ENCODE measurements at places on chromosomes 16 and 17.

DNA sequence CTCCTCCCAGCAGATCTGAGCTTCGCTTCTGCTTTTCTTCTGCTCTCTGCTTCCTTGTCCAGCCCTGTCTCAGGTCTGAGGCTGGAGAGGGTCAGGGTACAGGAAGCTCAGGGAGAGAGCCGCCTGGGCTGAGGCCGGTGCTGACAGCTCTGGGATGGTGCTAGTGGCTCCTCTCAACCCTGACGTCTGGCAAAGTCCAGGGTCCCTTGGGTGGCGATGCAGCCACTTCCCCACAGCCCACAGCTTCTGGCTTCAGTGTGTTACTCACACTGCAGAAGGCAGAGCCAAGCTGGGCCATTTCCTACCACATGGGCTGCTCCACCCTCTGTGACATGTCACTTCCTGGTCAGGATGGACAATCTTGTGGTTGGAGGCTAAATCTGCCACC is at the start of gene CD300C:
TSS of gene CD300C (minus strand) at position 273 of the 388 bp plus-strand sequence. CDS start 333 bp downstream, outside the sequence.
- DNase-seq, result no peak

DNA sequence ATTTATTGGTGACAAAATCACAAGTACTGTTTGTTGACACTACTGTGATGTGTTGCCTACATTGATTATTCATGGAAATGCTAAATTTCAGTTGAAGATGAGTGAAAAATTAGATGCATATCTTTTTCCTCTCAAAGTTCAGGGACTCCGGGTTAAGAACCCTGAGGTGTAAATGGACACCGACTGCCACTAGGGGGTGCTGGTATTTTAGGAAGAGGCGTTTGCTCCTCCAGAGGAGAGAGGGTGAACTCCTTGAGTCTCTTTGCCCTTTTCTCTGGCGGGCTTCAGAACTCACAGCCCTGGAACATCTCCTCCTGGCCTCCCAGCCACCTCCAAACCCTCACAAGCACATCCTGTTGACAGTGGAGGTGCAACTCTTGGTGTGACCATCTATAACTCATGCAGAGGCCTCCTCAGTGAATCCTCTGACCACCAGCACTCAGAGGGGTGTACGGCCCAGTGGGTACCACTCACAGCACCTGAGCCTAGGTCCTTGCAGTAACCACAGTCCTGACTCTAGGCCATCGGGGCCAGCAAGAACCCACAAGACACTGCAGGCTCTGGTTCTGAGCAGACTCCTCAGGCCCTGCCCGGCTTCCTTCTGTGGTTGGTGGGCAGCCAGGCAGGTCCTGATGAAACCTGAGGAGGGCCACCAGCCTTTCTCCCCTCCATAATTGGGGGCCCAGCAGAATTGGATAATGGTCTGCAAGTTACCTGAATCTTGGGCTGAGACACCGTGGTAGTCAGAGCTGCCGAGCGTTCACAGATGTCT is 26.2 kb upstream of the PIK3R5 start:
- peak; percentile 7 for DNase-seq

- DNase-seq, result no peak
Observed at GRCh38 chr16:70720425-70721201, 34.8 kb upstream of the MTSS2 start.

DNA sequence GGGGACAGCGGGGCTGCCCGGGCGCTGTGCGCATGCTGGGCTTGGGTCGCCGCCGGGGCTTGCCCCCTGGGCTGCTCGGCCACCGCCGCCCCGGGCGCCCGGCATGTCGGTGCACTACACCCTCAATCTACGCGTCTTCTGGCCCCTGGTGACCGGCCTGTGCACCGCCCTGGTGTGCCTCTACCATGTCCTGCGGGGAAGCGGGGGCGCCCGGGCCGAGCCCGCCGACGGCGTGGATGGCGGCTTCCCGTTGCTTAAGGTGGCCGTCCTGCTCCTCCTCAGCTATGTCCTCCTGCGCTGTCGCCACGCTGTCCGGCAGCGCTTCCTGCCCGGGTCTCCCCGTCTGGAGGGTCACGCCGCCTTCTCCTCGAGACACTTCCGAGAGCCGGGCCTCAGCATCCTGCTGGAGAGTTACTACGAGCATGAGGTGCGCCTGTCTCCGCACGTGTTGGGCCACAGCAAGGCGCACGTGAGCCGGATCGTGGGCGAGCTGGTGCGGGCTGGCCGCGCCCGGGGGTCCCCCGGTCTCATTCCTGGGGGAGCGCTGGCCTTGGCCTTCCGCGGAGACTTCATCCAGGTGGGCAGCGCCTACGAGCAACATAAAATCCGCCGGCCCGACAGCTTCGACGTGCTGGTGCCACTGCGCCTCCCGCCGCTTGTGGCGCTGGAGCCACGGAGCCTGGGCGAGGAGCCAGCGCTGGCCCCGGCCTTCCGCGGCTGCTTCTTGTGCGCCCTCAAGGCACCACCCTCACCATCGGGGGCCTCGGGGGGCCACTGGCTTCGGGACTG is 789 bp downstream of the ITPRIPL2 start:
- no peak for DNase-seq

DNA sequence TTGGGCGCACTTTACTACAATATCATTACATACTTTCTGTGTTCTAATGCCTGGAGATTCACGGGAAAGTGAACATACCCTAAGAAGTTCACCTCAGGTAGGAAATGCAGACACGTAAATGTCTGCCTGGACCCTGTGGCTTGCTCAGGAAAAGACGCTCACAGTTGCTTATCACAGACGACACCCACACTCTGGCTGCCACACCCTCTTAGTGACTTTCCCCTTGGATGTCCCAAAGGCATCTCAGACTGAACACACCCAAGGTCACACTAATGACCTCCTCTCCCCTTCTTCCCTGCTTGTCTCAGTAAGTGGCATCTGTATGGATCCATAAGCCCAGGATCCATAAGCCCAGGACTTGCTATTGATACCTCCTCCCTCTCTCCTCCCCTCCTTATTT is 32.6 kb downstream of the CDRT15 start:
- DNase-seq, result no peak

GRCh38 chr17:70621566-70621965 is 452.2 kb downstream of the KCNJ2 start:
- DNase-seq, result no peak

DNA sequence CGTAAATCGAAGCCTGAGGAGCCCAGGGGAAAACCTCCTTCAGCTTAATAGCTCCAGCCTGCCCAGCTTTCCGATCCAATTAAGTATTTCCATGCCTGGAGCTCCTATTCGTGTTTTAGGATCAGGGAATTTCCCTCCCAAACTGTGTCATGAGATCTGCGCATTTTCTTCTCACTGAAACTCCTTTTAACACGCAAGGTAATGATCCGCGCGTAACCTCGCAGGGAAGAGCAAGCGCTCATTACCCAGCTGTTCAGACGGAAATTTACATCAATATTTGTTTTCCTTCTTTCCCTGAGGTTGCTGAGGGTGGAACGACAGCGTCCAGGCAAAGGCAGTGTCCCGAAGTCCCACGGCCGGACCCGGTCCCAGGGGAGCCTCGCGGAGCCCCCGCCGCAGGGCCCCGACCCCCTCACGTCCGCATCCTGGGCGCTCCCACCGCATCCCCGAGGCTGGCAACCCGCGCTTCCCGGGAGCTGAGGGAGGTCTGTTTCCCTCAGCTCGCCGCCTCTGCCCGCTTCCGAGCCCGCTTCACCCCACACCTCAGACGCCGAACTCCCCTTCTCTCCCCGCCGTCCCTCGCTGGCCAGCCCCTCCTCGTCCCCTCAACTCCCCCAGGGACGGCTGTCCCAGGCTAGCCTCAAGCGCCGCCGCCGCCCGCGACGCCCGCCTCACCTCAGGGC is 415 bp downstream of the ABCA5 start:
- DNase-seq, result no peak

- DNase-seq, result no peak
Observed at GRCh38 chr16:20111143-20111542, 37.5 kb upstream of the GPR139 start.

DNA sequence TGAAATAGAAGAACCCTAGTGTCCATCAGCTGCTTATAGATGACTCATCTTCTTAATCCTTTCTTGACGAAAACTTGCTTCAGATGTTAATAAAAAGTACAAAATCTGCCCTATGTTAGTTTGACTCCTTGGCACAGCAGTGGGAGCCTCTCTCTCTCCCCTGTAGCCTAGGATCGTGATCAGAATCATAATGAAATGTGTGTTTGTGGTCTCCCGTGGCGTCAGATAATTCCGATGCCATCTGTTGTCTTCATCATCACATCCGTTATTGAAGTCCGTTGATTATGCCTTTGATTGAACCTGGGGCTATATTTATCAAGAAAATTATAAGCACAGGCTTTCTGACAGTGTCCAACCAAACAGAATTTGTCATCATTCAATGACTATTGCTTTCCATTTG is 102.5 kb downstream of the BMERB1 start:
- no peak for DNase-seq

DNA sequence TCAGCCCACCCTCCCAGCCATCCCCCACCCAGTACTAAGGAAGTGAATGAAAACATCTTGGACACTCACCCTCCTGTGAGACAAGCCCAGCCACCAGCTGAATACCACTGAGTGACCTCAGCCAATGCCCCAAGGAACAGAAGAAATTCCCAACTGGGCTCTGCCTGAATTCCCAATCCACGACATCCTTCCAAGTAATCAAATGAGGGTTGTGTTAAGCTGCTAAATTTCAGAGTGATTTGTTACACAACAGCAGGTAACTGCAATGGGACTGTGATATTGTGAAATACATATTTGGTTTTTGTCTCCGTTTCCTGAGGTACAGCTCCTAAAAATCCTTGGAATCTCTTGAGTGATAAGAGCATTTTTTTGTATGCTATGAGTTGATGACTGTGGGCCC is 578.7 kb upstream of the CDH11 start:
- no peak for DNase-seq

DNA sequence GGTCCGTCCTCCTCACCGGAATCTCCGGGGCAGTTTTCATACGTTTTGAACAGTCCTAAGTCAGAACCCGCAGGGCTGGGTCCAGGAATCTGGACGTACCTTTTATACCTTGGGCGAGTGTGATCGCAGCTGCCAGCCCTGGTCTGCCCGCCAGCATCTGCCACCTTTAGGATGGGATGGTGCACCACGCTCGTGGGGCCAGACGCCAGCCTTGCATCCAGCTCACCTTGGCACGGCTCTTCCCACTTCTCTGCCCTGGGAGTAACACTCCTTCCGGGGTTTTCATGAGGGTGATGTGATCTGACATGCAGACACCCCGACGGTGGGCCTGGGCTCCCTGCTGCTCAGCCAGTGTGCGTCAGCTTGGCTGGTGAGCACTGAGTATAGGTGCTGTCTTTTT is 66.6 kb upstream of the ZNF469 start:
- no peak for DNase-seq

GRCh38 chr17:74756891-74757290 is 8.5 kb downstream of the NHERF1 start:
- no peak for DNase-seq

DNA sequence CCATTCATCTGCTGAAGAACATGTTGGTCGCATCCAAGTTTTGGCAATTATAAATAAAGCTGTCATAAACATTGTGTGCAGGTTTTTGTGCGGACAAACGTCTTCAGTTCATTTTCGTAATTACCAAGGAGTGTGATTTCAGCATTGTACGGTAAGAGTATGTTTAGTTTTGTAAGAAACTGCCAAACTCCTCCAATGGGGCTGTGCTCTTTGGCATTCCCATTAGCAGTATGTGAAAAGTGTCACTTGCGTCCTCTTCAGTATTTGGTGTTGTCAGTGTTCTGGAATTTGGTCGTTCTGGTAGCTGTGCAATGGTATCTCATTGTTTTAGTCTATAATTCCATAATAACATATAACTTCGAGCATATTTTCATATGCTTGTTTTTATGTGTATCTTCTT is 120.9 kb downstream of the BCAS3 start:
- no peak for DNase-seq

DNA sequence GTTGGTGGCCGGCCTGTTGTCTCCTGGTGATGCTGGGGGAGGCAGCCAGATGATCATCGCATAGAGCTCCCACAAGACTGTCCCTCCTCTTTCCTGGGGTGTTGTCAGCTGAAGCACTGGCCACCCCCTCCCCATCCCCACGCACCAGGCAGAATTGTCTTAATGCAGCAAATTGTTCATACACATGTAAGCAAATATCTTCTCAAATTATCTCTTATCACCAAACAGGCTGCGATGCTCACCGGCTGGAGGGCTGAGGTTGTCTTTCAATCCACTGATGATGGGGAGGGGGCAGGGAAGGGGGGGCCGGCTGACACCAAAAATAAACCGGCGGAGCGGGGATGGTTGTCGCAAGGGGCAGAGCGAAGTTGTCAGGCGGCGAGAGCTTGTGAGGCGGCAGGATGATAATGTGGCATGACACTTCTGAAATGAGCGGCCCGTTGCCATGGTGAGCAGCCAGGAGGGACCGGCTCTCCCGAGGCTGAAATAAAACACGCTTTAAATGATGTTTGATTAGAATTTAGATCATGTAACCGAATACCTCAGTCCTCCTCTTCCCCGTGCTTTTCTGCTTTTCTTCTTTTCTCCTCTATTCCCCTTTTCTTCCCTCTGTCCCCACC is 59.8 kb downstream of the MRM1 start:
- no peak for DNase-seq

DNA sequence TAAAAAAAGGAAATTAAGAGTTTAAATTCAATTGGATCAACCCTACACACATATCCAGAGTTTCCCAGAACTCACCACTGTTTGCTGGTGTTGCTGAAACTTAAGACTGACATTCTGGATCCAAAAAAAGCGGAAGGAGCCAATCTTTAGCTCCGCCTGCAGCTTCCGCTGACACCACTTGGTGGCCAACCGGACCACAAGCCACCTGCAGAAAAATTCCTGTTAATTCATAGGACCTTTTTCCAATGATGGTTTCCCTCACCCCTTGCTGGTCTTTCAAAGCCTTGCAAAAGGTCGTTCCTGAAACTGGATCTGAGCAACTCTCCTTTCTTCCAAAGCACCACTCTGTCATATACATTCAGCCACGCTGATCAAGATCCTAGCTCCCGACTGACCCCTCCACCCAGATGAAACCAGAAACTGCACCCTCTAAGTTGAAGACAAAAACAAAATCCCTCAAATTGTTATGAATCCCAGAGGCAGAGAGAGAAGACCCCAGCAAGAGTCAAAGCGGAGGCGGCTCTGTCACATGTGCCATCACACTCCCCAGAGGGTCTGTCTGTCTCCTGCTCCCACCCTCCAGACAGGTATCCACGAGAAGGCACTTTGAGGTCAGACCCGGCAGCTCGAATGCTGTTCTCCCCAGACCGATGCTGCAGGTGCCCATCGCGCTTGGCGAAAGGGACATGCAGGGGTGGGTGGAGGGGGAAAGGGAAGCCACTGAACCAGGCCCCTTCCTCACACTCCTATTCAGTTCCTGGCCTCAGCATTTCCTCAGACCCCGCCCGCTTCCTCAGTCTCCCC is 773 bp downstream of the BLTP2 start:
- peak; percentile 20 for DNase-seq

- DNase-seq, result no peak
Observed at GRCh38 chr16:27819356-27819755, 244.2 kb downstream of the GSG1L start.

GRCh38 chr17:19265755-19266154 is 28.6 kb downstream of the EPN2 start:
- no peak for DNase-seq

GRCh38 chr16:74736531-74737157 is 36.0 kb upstream of the MLKL start:
- DNase-seq, result no peak

GRCh38 chr16:57826706-57827625 is 24.7 kb upstream of the KIFC3 start:
- DNase-seq, result no peak

GRCh38 chr16:1584926-1585484 is 26.9 kb downstream of the IFT140 start:
- no peak for DNase-seq

All from C1 segment of cervical spinal cord (tissue), 14 donors.